HCEC 1CT (cell line): ENCODE measurements at places on chromosomes 12 and 14.
A peak's percentile ranks its signal among the peaks of the same experiment; 100 is the strongest.

DNA sequence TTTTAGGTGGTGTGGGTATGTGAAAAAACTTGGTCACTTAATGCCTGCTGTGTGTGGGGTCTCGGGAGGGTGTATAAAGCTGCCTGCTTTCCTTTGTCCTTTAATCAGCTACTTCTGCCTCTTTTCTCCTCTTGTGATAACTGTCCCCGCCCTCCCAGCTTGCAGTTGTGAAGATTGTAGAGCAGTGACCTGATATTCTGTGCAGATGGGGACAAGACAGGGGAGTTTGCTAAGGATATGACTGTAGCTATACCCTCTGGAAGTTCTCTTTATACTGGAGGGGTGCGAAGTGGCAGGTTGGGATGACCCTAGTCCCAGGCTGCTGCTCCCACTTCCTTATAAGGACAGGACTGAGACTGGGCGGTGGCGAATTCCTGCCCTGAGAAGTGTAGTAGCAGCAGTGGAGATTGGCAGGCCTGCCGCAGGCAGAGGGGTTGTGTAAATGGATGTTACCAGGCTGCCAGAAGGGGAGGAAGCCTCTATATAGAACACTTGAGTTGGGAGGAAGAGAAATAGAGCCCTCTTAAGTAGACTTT lies 835 bp downstream of the MYL6 start:
- DNase-seq: peak; percentile 68

DNA sequence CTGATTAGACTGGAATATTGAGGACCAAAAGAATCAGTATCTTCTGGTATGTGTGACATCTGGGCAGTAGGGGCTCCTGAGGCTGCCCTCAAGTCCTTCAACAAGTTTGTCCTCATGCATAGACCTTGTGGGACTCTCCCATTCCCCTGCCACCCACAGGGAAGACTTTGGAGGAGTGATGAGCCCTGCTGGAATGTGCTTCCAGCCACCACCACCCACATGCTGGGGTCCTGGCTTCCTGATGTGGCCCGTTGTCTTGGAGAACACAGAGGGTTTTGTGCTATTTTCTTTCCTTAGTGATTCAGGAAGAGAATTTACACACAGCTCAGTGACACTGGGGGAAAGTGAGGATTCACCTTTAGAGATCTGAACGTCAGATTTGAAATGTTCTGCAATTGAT lies 29.2 kb upstream of the SEL1L start:
- DNase-seq: no peak

GRCh38 chr12:121086781-121087295 lies 45.8 kb upstream of the P2RX7 start:
- DNase-seq: no peak

GRCh38 chr12:108305520-108305919 lies 33.6 kb downstream of the CMKLR1 start:
- peak; percentile 83 for DNase-seq

- DNase-seq: no peak
These were observed 466.2 kb upstream of the FOXG1 start for GRCh38 chr14:28300356-28300755.

- DNase-seq: no peak
These were observed 117.4 kb downstream of the KTN1 start for GRCh38 chr14:55697414-55697861.

DNA sequence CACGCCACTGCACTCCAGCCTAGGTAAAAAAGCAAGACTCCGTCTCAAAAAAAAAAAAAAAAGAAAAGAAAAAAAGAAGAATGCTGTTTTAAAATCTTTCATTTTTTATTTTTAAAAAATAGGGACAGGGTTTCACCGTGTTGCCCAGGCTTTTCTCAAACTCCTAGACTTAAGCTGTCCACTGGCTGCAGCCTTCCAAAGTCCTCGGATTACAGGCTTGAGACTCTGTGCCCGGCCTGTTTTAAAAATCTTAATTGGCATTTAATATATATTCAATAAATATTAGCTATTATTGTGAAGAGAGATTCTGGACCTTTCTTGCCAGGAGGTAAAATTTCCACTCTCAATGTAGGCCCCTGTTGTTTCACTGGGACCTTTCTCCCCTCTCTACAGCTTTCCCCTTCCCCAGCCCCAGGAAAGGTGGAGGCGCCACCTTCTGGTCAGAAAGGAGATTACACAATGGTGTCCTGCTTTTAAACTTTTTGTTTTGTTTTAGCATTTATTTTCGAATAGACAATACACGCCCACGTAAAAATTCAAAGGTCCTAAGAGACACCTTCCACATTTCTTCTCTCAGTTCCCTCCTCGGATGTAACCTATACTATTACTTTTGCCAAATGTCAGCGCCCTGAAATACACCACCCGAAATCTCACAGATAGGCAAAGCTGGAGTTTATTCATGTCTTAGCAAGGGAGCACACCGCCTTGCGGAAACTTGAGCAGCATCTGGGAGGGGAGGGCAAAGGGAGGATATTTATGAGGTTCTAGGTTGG lies 23.8 kb upstream of the PHC1 start:
- no peak for DNase-seq

GRCh38 chr14:78399316-78399889 lies 229.2 kb downstream of the NRXN3 start:
- DNase-seq: peak; percentile 36

DNA sequence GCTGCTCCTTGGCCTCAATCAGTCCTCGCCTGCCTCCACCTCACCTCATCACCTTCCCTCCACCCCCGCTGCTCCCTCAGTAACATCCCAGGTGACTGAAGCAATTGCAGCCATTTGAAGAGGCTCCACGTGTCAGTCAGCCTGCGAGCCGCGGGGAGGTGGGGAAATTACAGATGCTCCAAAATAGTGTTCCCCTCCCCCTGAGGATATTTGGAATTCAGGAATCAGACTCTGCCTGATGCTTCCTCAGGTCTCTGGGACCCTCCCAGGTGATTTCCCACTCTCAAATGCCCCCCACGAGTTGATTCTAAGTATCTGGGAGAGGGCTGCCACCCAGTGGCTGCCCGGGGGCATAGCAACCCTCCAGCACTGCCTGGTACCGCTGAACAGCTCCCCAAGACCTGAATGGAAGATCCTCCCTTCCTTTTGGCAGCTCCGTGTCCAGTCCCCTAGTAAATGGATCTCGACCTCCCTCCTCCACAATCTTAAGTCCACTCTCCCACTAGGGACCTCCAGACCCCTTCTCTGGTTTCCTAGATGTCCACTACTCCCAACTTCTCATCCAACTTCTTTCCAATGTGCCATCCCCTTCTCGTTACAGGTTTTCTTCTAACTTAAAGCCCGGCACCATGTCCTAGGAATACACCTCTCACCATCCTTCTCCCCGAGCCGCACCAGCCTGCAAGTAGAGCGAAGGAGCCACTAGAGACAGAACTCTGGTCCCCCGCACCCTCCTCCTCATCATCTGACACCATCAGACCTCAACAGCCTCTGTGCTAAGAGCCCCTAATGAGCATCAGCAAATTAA lies 1.4 kb upstream of the ASIC1 start:
- DNase-seq: peak; percentile 46

DNA sequence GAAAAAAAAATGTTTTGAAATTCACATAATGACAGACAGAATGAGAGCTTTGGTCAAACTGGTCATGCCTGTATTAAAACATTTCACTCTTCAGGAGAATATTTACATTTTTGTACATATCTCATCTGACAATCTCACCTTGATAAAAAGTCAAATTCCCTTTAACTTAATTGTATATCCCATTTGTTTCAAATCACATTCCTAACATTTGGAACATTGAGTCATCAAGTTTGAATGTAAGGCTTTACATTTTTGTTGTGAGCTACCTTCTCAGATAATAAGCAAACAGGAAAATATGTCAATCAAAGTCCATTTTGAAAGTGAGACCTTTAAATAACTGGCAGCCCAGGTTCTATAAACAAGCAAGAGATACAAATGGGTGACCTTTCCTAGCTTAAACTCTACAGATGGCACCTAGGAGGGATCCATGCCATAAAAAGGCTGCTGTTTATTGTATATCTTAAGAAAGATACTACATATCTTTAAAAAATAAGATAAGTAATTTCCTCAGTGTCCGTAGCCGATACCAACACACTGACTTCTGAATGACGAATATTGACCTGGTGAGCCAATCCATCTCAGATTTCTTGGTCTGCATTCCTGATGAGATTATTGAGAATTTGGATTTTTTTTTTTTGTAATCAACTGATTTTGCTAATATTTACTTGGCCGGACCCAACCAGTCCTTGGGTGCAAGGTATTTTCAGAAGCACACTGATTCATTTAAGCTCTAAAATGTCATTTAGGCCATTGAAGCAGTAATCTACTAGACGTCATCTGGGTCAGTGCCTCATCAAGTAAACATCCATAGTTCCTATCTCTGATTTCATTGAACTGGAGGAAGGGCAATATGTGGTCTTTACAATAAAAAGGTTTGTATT lies 259.6 kb downstream of the BTG1 start:
- DNase-seq: no peak

DNA sequence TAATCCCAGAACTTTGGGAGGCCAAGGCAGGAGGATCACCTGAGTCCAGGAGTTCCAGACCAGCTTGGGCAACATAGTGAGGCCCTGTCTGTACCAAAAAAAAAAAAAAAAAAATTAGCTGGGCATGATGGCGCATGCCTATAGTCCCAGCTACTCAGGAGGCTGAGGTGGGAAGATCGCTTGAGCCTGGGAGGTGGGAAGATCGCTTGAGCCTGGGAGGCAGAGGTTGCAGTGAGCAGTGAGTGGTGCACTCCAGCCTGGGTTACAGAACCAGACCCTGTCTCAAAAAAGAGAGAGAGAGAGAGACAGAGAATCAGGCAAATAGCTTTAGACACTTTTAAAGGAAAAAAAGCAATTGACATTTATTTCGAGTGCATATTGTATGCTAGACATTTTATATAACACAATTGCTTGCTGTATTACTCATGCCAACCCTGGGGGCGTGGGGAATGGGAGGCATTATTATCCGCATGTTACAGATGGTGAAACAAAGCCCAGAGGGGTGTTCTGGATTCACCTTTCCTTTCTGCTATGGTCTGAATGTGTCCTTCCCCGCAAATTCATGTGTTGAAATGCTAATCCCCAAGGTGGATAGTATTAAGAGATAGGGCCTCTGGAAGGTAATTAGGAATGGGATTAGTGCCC lies 9.7 kb downstream of the POU6F1 start:
- no peak for DNase-seq

DNA sequence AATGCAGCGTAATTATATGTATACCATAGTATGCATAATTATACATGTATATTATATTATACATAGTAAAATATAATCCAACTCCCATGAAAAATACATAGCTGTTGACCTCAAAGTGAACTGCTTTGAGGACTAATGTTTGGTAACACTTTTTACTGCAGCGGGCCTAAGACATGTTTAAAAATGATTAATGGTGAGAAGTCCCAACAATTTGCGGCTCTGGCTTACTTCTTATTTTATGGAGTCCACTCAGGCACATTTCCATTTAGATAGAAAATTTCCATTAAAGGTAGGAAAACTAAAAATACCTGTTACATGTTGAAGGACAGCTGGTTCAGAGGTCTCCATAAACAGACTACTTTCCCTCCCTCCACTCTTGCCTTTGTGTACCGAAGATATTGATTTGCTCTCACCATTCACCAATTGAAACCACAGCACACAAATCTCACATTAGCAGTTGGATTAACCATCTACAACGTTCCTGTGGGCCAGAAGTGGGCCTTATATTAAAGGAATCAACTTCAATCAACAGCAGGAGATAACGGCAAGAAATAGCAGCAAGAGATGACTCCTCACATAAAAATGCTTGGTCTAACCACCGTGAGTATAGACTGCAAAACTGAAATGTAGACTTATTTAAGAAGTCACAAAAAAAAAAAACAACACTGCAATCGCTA lies 14.1 kb upstream of the NT5DC3 start:
- peak; percentile 56 for DNase-seq

DNA sequence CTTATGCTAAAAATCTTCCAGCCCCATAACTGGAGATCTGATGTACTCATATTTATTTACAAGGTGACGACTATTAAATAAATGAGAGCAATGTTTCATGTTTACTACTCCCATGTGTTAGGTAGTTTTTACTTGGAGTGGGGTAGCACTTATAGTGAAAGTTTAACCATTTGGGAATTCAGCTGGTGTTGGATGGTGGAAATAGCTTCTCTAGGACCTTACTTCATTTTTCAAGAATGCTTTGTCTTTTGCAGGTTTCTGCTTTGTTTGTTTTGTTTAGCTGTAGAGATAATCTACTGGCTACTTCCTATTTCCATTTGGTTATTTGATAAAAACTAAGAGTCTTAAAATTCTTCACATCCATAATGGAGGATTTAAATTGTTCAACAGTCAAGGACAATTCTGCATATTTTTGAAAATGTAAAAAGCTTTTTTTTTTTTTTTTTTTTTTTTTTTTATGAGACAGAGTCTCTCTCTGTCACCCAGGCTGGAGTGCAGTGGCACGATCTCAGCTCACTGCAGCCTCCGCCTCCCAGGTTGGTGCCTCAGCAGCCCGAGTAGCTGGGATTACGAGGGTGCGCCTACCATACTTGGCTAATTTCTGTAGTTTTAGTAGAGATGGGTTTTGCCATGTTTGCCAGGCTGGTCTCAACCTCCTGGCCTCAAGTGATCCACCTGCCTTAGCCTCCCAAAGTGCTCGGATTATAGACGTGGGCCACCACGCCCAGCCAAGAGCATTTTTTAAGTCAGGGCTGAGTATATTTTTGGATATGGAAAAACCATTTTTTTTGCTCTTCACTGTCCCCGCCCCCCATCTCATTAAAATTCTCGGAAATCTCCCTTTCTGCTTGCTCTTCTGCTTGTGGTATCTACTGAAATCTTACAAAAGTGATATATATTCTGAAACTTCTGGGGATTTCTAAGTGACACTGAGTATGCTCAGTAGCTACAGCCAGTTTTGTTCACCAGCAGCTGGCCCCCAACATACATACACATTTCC lies 1.4 kb upstream of the ABCD2 start:
- no peak for DNase-seq

DNA sequence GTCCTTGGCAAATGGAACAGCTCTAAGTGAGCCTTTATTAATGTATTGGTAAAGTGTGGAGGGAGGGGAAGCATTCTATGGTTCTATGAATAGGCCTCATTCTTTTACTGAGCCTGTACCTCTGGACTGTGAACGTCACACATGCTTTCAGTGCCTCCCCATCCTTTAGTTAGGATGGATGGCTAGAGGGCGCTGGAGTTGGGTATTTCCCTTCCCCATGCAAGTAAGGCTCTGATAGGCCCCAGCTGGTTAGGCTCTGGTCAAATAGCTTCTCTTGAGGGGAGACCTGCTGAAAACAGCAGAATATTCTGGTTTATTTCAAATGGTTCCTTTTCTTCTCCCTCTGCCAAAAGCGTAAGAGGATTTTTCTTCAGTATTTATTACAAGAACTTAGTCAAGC lies 860.9 kb upstream of the MDGA2 start:
- no peak for DNase-seq

- DNase-seq: peak; percentile 75
These were observed 24.2 kb upstream of the LRP1-AS start for GRCh38 chr12:57171668-57172067.

DNA sequence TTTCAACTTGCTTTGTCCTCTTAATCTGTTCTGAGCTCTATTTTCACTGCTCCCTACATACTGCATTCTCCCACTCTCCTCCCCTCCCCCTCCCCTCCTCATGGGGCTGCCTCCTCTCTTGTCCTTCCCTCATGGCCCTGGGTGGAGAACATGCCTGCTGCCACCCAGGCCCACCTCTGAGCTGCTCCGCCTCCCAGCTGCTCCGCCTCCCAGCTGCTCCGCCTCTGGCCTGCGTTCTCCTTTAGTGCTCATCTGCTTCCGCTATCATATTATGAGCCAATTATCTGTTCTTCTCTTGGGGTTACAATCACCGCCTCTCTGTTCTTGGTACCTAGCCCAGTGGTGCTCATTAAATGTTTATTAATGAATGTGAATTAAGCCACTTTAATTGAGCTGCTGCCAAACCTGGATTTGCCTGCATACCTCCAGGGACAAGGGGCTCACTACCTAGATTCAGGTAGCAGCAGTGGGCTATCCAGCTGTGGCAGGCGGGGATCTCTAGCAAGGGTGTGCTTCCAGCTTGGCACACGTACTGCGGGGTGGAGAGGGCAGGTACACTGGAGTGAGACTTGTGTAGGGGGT lies 32.0 kb upstream of the FAM181A start:
- no peak for DNase-seq
